ENCODE measurements at places on chromosomes 1 and 21.

GRCh38 chr1:189609167-189609566 lies 868.5 kb downstream of the BRINP3 start:
- no peaks in the 10 kb centered on the region for H3K36me3 ChIP-seq
- no peaks in the 10 kb centered on the region for H3K4me1 ChIP-seq
- H3K4me3 ChIP-seq = no peak overlapping the region
- DNase-seq = no peak

DNA sequence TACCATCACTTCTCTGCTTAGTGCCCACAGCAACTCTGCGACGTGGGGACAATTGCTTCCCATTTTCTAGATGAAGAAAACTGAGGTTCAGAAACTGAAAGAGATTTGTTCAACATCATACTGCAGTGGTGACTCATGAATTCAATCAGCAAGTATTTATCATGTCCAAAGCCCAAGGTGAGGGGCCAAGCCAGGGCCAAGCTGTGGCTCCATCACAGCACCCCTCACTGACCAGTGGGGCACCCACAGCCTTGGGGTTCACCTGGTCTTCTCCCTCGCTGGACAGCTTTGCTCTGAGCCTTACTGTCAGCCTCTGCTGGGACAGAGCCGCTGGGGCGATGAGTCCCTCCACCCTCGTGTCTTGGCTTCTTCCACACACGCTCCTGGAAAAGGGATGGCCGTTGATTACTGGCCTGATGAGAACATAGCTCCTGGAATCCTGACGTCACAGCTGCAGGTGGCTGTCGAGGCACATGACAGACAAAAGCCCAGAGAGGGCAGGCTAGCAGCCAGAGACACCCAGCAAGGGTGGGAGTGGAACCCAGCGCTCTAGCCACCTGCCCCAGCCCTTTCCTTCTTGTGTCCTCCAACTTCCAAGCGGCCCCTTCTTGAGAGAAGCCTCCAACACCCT lies 6.2 kb downstream of the EDN2 start:
- no peak overlapping the region for H3K4me3 ChIP-seq
- no peaks in the 10 kb centered on the region for H3K27me3 ChIP-seq
- DNase-seq = no peak
- no peak overlapping the region for H3K27ac ChIP-seq
- H3K36me3 ChIP-seq = no peaks in the 10 kb centered on the region

GRCh38 chr1:186717286-186717685 lies 37.1 kb upstream of the PTGS2 start:
- no peak overlapping the region for H3K4me3 ChIP-seq
- H3K27me3 ChIP-seq = peaks cover 7% of the 10 kb centered on the region
- H3K4me1 ChIP-seq = no peaks in the 10 kb centered on the region
- H3K27ac ChIP-seq = no peak overlapping the region
- no peak for DNase-seq

GRCh38 chr1:235078480-235079381 lies 49.9 kb downstream of the TOMM20 start:
- H3K4me3 ChIP-seq = no peak overlapping the region
- no peak for DNase-seq
- H3K27ac ChIP-seq = no peak overlapping the region
- H3K27me3 ChIP-seq = no peaks in the 10 kb centered on the region
- peaks cover 40% of the 10 kb centered on the region for H3K4me1 ChIP-seq
- H3K36me3 ChIP-seq = no peaks in the 10 kb centered on the region

DNA sequence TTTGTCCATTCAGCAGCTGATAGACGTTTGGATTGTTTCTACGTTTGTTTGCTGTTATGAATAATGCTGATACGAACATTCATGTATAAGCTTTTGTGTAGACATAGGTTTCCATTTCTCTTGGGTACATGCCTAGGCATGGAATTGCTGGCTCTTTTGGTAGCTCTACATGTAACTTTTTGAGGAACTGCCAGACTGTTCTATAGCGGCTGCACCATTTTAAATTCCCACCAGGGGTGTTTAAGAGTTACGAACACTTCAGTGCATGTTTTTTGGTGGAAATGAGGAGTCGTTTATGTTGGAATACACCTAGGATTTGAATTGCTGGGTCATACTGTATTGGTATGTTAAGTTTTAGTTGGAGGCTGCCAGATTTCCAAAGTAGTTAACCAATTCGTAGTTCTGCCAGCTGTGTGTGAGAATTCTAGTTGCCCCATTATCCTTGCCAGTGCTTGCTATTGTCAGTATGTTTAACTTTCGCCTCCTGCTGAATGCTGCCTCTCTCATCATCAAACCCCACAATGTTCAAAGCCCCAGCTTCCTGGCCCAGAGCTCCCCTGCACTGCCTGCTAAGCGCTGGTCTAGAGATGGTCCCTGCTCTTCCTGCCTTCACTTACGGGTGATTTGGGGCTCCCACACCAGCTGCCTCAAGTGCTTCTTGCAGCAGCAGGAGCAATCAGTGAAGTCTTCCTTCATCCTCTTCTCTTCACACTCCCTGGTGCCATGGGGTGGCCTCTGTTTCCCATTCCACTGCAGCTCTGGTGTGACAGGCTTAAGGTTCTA lies 81.0 kb downstream of the MAN1C1 start:
- peaks cover 38% of the 10 kb centered on the region for H3K4me1 ChIP-seq
- peak; percentile 24 for DNase-seq
- H3K27ac ChIP-seq = peak overlapping the region; percentile 12
- H3K27me3 ChIP-seq = no peaks in the 10 kb centered on the region
- no peak overlapping the region for H3K4me3 ChIP-seq

DNA sequence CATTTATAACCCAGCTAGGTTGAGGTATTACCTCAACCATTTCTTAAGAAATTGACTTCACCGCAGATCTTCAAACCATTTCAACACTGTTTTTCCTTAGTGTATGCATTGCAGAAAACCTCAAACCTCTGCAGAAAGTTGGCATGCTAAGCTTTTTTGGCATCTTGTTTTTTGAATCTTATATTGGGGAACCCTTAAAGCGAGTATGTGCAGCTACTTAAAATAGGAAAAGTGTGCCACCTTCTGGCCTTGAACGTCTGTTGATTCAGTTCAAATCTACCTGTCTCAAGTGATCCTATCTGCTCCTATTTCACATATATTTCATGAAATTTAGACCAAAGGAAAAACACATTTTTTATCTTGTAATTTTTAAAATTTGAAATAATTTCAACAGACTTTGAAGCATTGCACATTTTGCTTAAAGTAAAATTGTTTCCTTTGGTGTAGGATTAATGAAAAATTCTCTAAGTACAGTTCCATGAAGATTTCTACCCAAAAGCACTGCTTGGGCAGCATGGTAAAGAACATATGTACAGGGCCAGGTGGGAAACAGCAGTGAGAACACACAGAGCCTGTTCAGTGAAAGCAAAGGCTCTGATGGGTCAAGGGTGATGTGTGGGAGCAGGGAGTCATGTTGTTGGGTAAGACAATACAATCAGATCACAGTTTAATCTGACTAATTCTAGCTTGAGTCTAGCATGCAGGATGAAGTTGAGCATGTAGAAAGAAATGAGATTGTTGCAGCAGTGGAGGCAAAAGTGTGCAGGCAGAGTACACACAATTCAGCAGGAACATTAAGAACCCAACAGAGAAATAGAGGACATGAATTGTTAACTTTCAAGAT lies 17.2 kb downstream of the HENMT1 start:
- peak overlapping the region; percentile 44 for H3K27ac ChIP-seq
- H3K4me1 ChIP-seq = peaks cover 72% of the 10 kb centered on the region
- no peaks in the 10 kb centered on the region for H3K27me3 ChIP-seq
- peak; percentile 79 for DNase-seq
- no peak overlapping the region for H3K4me3 ChIP-seq
